Cardiac septum (tissue), 1 donor: ENCODE measurements at places on chromosomes 2 and 18. TPM values are rescaled to one million over a fixed set of nuclear protein-coding genes. Genes with fewer than 3 reads are reported as not detected.

Gene ABCG5
- total RNA-seq, result not detected

Gene ACVR1
- total RNA-seq, result 22.7 TPM

Gene NPHP1
- total RNA-seq, result 4.8 TPM

Gene DSC1
- total RNA-seq, result 10.0 TPM

Gene CRYGC
- not detected for total RNA-seq

Gene EFHD1
- 20.1 TPM for total RNA-seq

Gene HNMT
- 11.8 TPM for total RNA-seq

Gene SLC4A3
- total RNA-seq, result 396 TPM

Gene MC4R
- total RNA-seq, result not detected

Gene NEUROD1
- total RNA-seq, result not detected

Gene GPR45
- total RNA-seq, result not detected

Gene ZNF396
- 1.0 TPM for total RNA-seq
